AG10803 (cell line): ENCODE measurements at places on chromosomes 11 and 22.

DNA sequence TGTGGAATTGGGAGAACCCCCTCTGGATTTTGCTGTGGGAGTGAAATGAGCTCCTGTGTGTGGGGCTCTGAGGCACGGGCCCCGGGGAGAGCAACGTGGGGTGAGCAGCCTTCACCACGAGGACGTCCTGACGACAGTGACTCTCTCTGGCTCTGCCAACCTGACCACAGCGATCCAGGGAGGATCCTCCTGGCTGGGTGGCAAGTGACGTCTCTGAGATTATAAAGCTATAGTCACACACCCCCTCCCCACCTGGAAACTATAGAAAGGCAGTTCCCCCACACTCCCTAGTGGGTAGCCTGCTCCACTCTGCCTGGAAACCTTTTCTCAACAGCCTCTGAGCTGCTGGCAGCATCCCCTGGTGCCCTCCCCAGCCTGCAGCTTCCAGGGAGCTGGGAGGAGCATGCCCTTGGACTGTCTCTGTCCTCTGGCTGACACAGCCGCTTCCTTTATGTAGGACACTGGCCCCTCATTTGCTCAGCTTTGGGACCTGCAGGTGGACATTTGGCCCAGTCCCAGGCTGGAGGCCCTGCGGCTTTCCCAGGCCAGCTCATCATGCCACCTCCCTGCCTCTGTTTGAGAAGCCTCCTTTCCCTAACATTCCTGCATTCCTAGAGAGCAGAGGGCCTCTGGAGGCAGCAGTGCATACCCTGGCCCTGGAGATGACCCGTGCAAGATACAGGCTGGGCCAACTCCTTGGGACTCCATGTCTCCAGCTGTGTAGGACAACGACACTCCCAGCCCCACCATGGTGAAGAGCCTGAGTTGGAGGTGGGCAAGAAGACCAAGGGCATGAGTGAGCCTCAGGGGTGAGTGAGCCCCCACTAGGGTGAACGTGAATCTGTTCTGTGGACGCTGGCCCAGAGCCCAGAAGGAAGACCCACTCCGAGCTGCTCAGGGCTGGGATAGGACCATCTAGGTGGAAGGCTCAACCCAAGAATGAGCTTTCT lies 314.0 kb downstream of the NTM start:
- DNase-seq, result no peak

DNA sequence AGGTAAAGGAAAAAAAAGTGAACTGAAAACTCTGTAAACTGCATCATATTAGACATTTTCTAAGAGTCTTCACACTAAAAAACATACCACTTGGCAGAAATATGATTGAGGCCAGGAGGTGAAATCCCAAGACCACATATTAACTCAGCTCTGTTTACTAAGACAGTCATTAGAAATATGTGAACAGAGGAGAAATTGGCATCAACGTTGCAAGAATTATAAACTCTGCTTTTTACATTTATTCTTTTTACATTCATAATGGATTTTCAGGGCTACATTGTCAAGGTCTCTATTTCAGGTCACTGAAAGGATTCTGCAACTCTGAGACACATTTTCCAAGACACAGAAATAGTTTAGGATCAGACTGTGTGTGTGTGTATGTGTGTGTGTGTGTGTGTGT lies 1364.0 kb downstream of the LRRC4C start:
- DNase-seq, result no peak

GRCh38 chr22:44330744-44331660 lies 18.3 kb upstream of the SHISAL1 start:
- no peak for DNase-seq

DNA sequence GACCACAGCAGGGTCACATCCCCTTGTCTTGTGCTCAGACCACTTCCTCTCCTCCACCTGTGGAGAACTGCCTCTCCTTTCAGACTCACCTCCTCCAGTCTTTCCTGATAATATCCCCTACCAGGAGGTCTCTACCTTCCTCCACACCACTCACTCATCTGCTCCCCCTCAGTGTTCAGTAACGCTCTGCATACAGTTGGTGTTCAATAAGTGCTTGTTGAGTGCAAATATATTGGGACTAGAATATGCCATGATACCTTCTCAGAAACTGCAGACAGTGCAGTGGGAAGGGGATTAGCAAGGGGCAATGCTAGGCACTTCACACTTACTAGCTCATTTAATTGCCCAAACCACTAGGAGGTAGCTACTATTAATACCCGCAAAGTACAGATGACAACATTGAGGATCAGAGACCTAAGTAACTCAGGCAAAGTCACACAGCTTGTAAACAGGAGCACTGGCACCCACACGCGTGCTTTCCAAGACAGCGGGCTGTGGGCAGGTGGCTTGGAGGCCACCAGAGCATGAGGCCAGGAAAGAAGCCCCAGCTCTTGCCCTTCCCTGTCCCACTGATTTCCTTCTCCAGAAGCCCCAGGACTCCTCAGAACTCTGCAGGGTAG lies 8.1 kb upstream of the PDE2A start:
- DNase-seq, result no peak

GRCh38 chr11:69292221-69292648 lies 1.7 kb upstream of the MYEOV start:
- DNase-seq, result peak; percentile 18

DNA sequence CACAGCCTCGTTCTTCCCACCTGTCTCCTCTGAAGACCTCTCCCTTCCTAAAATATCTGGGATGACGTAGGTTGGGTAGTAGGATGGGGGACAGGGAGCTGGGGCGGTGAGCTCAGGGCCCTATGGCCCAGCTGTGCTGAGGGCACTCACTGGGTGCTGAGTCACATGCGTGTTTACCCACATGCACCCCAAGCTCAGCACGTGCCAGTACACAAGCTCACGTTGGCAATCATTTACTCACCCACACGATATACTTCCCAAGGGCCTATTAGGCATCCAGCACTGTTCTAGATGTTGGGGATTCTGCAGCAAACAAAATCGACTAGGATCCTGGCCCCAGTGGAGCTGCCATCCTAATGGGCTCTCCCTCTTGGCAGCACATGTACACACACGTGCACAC lies 28.7 kb downstream of the ARAP1 start:
- DNase-seq, result no peak

DNA sequence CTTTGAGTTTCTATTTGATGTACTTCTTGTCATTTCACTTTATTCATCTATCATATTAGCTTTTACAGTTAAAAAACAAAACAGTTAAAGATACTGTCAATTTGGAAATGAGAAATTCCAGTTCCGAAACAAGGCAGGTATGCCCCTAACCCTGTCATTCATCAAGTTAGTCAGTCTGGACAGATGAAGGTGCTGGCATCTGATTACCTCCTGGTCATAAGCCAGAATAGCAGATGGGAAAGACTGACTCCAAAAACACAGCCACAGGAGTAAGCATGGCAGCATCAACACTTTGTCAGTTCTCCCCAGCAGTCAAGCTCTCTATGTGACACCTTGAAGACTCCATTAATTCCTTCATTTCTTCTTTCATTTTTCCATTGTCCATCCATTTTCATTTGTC lies 4.3 kb downstream of the LRRC51 start:
- DNase-seq, result no peak

DNA sequence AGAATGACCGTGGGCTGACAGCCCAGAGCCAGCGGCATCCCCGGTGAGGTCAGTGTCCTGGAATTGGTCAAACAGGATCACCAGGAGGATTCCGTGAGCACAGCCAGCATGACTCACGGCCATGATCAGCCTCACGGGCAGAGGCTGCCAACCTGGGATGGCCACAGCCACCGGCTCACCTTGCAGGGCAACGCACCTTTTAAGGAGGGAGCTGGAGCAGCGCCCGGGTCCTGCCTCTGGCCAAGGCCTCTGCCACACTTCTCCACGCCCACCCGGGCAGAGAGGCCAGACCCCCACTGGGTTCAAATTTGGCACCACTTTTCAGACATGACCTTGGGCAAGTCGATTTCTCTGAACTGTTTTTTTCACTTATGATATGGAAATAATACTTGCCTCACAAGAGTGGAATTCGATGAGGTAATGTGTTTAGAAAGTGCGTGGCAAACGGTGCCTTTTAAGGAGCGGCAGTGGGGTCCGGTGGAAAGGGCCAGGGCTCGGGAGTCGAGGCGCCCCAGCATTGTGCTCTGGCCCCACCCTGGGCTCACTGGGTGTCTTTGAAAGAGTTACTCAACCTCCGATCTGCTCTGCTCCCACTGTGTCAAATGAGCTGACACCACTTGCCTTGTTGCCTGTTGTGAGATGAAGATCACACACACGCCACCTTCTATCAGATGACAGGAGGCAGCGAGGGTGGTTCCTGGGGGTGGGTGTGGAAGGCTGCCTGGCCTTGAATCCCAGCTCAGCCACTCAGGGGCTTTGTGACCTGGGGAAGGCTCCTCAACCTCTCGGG lies 16.0 kb downstream of the TXN2 start:
- peak; percentile 79 for DNase-seq

- no peak for DNase-seq
These were observed 57.2 kb downstream of the CCDC83 start for GRCh38 chr11:85912414-85912813.

DNA sequence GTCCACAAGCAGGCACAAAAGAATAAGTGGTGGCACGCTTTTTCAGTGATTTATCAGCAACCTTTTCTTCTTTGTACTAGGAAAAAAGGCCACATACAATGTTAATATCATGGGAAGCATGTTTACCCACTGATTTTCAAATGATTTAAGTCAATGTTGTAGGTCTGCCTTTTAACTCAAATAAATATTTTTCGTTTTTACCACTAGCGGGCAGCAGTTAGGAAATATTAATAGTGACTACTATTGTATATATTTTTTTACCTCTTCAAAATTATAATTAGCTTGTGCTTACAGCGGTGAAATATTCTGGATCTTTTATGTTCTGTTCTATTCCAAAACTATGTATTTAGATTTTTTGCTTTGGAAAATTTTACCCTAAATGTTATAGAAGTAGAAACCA lies 6.4 kb upstream of the SLC17A6 start:
- DNase-seq, result no peak
